ENCODE measurements at places on chromosomes 11 and 22. TPM values are rescaled to one million over a fixed set of nuclear protein-coding genes. Genes with fewer than 3 reads are reported as not detected.
A peak's percentile ranks its signal among the peaks of the same experiment; 100 is the strongest.

DNA sequence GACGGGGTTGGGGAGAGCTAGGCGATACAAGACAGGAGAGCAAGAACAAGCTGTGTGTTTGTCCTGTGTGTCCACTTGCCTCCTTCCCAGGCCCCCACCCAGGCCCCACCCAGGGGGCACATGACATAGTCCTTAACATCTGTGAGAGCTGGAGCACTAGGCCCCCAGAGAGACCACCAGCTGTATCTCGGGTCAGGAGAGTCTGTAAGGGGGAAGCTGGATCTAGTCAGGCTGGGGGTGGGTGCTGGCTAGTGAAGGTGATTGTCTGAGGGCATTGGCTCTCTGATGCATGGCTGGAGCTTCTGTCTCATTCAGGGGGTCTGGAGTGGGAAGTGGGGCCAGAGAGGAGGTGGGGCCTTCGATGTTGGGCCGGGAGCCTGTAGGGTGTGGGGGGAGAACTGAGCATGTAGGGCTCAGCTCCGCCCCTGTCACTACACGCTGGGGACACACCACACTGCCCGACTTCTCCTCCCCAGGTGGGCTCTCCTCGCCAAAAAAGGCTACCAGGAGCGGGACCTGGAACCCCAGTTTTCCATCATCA is 571 bp downstream of the P2RX6 start:
- H3K27me3 ChIP-seq, result no peaks in the 10 kb centered on the region
- H3K4me3 ChIP-seq, result no peak overlapping the region
- H3K27ac ChIP-seq, result no peak overlapping the region
- H3K36me3 ChIP-seq, result no peaks in the 10 kb centered on the region
- peaks cover 8% of the 10 kb centered on the region for H3K4me1 ChIP-seq
- no peak for DNase-seq

DNA sequence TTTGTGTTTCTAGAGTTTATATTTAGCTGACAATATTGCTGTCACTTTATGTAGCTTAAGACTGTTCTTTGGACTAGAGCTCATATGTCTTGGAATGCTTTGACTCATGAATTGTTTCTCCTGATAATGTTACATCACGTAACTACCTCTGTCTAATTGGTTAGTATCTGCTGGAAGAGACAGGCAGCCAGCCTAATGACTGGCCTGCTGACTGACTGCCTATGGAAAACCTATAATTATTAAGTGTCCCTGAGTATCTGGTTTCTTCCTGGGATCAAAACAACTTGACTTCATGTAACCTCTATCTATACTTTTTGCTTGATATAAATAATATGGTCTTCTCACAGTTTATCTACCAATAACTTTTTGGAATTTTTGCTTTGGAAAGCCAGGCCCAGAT is 9.4 kb downstream of the SOX6 start:
- H3K4me1 ChIP-seq, result no peaks in the 10 kb centered on the region
- no peak for DNase-seq
- H3K4me3 ChIP-seq, result no peak overlapping the region
- no peaks in the 10 kb centered on the region for H3K27me3 ChIP-seq

- DNase-seq, result no peak
- H3K36me3 ChIP-seq, result peaks cover 37% of the 10 kb centered on the region
- H3K4me3 ChIP-seq, result no peak overlapping the region
These were observed 25.0 kb upstream of the YPEL1 start for GRCh38 chr22:21760640-21761039.

DNA sequence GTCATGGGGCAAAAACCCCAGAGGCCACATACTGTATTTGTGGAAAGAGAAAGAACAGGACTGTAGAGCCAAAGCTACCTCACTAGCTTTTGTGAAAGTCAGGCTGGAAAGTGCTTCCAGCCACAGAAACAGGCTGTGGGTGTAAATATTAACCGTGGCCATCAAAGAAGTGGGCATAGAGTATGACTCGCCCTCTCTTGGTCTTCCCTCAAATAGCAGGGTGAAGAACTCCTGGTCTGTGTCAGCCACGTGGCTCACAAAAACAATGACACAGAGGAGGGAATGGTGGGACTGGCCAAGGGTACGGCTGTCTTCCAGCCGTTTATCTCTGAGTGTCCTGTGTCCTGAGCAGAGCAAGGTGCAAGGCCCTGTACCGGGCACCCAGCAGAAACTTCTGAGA is 37.6 kb upstream of the UBASH3B start:
- H3K27ac ChIP-seq, result no peak overlapping the region
- no peaks in the 10 kb centered on the region for H3K4me1 ChIP-seq
- no peak for DNase-seq

GRCh38 chr11:106625566-106625965 is 392.7 kb downstream of the GUCY1A2 start:
- no peak overlapping the region for H3K27ac ChIP-seq
- DNase-seq, result no peak
- no peaks in the 10 kb centered on the region for H3K4me1 ChIP-seq
- no peaks in the 10 kb centered on the region for H3K27me3 ChIP-seq
- no peaks in the 10 kb centered on the region for H3K36me3 ChIP-seq

DNA sequence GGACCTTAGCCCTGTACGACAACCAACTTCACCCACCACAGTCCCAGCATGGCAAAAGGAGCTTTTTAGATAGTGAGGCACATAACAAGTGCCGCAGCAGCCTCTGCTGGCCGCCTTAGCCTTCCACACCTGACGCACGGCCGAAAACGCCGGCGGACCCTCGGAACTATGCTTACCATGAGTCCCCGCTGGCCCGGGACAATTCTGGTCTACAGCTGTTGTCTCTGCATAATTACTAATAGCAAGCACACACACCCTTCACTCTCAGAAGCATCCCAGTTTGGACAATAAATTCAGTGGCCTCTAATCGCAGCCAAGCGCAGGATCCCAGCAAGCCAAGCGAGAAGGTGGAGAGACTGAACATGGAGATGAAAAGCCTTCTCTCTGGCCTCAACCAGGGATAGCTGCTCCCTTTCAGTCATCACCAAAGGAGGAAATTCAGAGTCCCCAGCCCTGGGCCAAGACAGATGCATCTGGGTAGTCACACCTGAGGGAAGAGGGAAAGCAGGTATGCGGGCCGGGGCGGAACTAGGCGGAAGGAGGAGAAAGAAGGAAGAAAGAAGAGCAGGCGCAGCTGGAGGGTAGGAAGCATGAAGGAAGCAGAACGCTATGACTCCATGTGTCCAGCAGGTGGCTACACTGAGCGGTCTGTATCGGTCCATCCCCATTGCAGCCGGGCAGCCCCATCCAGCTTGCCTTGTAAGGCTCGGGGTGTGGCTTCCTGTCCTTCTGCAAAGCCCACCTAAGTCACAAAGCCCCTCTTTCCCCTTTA is 40.3 kb downstream of the BUD13 start:
- no peak overlapping the region for H3K4me3 ChIP-seq
- no peaks in the 10 kb centered on the region for H3K27me3 ChIP-seq
- peak; percentile 59 for DNase-seq
- H3K27ac ChIP-seq, result no peak overlapping the region
- peaks cover 5% of the 10 kb centered on the region for H3K4me1 ChIP-seq
- H3K36me3 ChIP-seq, result no peaks in the 10 kb centered on the region

NEFH gene
- 0.33 TPM for total RNA-seq

DNA sequence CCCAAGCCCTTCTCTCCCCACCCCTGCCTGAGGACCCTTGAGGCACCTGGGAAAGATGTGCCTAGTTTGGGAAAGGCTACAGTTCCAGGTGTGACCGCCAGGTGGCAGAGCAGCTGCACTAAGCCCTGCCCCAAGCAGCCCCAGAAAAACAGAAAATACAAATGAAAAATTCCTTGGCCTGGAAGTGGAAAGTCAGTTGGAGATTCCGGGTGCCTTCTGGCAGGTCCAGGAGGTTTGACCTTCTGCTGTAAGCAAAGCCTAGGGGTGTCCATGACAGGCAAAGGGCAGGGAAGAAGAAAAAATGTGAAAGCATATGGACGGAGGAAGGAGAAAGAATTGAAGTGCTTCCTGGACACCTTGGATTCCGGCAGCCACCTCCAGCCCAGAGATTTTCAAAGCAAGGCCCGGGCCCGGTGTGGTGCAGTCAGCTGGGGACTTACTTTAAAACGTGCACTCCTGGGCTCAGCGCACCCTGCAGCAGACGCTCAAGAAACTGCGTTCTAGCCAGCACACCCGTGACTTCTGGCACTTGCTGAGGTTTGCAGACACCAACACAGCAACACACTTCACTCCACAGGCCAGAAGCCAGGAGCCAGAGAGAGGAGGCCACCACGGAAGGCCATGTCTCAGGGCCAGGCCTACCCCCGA is 37.3 kb upstream of the SLC22A12 start:
- H3K4me3 ChIP-seq, result no peak overlapping the region
- DNase-seq, result peak; percentile 88
- peaks cover 10% of the 10 kb centered on the region for H3K4me1 ChIP-seq
- H3K27ac ChIP-seq, result peak overlapping the region; percentile 80

- H3K27me3 ChIP-seq, result no peaks in the 10 kb centered on the region
- H3K4me3 ChIP-seq, result no peak overlapping the region
- no peaks in the 10 kb centered on the region for H3K36me3 ChIP-seq
- DNase-seq, result no peak
- H3K27ac ChIP-seq, result no peak overlapping the region
These were observed 718.5 kb upstream of the ANO3 start for GRCh38 chr11:25613451-25613850.

DNA sequence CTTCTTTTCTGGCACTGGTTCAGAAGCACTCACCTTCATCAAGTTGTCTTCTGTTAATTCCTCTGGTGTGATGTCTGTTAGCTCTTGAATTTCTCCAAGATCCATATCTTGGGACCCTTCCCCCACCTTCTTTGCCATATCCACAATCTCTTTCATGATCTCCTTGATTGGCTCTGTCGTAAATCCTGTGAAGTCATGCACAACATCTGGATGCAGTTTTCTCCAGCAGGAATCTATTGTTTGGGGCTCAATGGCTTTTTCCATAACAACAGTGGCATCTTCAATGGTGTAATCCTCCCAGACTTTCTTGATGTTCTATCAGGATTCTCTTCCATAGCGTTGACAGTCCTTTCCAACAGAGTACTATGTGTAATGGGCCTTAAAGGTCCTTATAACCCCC is 96.9 kb downstream of the CSTPP1 start:
- DNase-seq, result no peak
- no peak overlapping the region for H3K27ac ChIP-seq
- no peak overlapping the region for H3K4me3 ChIP-seq
- no peaks in the 10 kb centered on the region for H3K4me1 ChIP-seq
- H3K27me3 ChIP-seq, result no peaks in the 10 kb centered on the region

DNA sequence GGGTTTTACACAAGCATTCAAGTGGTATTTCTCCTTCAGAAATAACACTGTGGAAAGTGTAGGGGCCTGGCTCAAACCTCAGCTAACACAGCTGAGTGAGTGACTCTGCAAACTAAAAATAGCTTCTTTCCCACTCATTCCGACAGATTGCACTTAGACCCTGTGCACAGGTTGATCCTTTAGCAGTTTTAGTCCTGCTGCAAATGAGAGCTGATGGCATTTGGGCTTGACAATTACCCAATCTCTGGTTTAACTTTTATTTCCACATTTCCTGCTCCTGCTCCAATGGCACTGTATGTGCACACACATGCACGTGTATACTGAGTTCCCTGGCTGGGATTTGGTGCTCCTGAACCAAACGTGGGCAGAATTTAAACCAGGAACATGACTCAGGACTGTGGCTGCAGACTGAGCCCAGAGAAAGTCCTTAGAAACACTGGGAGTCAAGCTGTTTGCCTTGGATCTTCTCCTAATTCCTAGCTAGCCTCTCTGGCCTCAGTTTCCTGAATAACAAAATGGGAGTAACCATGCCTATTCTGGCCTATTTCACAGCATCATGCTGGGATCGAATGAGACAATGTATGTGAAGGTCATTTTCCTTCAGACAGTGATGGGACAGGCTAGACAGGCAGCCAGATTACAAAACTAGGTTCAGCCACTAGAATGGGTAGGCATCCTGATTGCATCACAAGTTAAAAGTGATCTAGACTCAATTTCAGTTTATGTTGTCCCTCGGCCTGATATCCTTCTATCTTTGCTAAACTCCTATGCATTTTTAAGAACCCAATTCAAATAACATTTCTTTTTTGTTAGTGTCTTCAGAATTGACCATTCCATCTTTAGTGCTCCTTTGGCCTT is 58.2 kb downstream of the SERGEF start:
- peaks cover 7% of the 10 kb centered on the region for H3K36me3 ChIP-seq
- no peak overlapping the region for H3K4me3 ChIP-seq
- H3K27ac ChIP-seq, result no peak overlapping the region
- H3K27me3 ChIP-seq, result no peaks in the 10 kb centered on the region
- H3K4me1 ChIP-seq, result no peaks in the 10 kb centered on the region

DNA sequence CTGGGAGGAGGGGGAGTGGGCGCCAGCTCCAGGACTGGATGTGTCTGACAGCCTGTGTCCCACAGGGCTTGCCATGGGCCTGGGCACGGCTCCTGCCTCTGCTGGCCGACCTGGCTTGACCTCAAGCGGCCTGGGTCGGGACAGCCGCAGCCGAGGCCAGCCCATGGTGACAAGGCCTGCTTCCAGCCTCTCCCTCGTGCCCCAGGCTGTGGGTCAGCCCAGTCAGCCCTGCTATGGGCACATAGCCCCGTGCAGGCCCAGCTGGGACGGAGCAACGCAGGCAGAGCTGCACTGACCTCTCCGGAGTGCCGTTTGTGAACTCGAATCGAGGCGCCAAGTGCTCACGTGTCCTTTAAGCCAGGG is 17.9 kb downstream of the OSBPL5 start:
- H3K4me3 ChIP-seq, result no peak overlapping the region
- H3K27me3 ChIP-seq, result no peaks in the 10 kb centered on the region
- no peak for DNase-seq
- peak overlapping the region; percentile 2 for H3K27ac ChIP-seq

GRCh38 chr11:62242021-62242420 is at the start of gene SCGB1D2:
TSS of gene SCGB1D2 (plus strand) at chr11:62242239. CDS start at chr11:62242308, 69 bp downstream.
- no peaks in the 10 kb centered on the region for H3K36me3 ChIP-seq
- H3K4me1 ChIP-seq, result no peaks in the 10 kb centered on the region
- H3K27ac ChIP-seq, result no peak within 1 kb of the TSS
- peak; percentile 97 for DNase-seq
- H3K27me3 ChIP-seq, result no peaks in the 10 kb centered on the region
- no peak within 1 kb of the TSS for H3K4me3 ChIP-seq

- peaks cover 3% of the 10 kb centered on the region for H3K27me3 ChIP-seq
- H3K4me1 ChIP-seq, result peaks cover 32% of the 10 kb centered on the region
These were observed 4.2 kb upstream of the LRRC32 start for GRCh38 chr11:76674517-76675400.

DNAJB7 gene
- 0.54 TPM for total RNA-seq

OR5T2 gene
- total RNA-seq, result not detected

GRK3 gene
- 9.7 TPM for total RNA-seq

DNA sequence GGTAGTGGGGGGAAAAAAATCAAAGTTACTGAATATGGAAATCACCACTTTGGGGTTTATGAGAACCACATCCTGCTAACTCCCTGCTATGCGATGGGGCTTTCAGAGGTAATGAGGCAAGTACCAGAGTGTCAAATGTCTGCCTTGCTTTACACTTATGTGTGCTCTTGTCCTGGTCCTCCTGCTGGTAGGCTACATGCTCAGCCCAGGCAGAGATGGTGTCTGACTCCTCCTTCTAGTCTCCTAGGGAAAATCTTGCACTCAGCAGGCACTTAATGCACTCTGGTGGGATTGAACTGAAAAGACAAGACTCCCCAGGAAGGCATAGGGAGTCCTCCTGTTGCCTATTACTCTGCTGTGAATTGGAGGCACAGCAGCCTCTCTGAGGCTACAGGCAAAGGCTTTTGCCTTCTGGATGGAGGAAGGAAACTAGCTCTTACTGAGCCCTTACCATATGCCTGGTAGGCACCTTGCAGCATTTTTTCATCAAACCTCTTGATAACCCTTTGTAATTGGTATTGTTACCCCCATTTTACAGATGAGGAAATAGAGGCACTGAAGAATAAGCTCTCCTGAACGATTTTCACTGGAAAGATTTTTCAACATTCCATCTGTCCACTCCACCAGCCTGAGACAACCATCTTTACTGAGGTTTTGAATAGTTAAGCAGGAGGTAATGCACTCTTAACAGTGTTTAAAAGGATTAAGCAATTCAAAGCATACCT is 132.1 kb upstream of the PAX6 start:
- no peaks in the 10 kb centered on the region for H3K27me3 ChIP-seq
- H3K4me3 ChIP-seq, result no peak overlapping the region
- no peaks in the 10 kb centered on the region for H3K36me3 ChIP-seq
- no peak for DNase-seq
- H3K27ac ChIP-seq, result no peak overlapping the region

PLAAT5 gene
- 1.1 TPM for total RNA-seq

MORC2 gene
- 14.9 TPM for total RNA-seq
